ENCODE measurements at places on chromosomes 12 and 14.

- DNase-seq: no peak
Observed at GRCh38 chr14:52299692-52300278, 14.3 kb upstream of the PTGER2 start.

- no peak for DNase-seq
Observed at GRCh38 chr12:130463818-130464670, 126.4 kb downstream of the PIWIL1 start.

DNA sequence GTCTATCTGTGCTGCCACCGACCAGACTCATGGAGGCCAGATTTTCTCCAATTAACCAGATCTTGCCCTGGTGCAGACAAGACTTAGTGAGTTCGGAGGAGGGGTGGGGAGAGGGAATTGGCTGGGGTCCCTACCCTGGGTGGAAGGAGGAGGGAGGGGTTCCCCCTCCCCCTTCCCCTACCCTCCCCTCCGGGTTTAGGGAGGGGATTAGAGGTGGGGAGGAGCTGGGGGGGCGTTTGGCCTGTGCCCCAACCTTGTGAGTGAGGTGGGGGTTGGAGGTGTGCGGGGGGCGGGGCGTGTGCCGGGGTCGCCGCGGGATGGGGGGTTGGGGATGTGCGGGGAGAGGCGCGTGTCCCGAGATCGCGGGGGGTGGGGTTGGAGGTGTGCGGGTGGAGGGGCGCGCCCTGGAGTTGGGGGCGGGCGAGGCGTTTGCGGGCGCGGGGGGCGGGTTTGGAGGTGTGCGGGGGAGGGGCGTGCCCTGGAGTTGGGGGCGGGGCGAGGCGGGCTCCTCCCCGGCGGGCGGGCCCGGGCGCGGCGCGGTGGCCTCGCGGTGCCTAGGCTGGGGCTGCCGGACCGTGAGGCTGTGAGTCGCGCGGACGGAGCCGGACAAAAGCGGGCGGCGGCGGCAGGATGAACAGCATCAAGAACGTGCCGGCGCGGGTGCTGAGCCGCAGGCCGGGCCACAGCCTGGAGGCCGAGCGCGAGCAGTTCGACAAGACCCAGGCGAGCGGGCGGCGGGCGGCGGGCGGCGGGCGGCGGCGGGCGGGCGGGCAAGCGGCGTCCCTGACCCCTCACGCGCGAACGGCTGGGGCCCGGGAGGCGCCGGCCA is at the start of gene HIP1R:
Gene HIP1R, plus strand, starts transcription at position 537 of the 829 bp plus-strand sequence. Its CDS starts 94 bp downstream, at position 631.
- peak; percentile 72 for DNase-seq

GRCh38 chr12:78338054-78338785 is 507.5 kb downstream of the NAV3 start:
- DNase-seq: no peak

DNA sequence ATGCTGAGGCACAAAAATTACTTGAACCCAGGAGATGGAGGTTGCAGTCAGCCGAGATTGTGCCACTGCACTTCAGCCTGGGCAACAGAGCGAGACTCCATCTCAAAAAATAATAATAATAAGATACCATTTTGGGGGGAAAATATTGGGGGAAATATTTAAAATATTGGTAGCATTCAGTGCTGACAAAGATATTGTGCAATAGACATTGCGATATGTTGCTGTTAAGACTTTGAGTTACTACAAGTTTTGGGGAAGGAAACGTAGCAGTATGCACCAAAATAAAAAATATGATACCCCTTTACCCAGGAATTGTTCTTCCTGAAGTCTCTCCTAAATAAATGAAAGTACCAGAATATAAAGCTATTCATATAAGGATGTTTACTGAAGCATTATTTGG is 37.7 kb upstream of the MYBPC1 start:
- no peak for DNase-seq

DNA sequence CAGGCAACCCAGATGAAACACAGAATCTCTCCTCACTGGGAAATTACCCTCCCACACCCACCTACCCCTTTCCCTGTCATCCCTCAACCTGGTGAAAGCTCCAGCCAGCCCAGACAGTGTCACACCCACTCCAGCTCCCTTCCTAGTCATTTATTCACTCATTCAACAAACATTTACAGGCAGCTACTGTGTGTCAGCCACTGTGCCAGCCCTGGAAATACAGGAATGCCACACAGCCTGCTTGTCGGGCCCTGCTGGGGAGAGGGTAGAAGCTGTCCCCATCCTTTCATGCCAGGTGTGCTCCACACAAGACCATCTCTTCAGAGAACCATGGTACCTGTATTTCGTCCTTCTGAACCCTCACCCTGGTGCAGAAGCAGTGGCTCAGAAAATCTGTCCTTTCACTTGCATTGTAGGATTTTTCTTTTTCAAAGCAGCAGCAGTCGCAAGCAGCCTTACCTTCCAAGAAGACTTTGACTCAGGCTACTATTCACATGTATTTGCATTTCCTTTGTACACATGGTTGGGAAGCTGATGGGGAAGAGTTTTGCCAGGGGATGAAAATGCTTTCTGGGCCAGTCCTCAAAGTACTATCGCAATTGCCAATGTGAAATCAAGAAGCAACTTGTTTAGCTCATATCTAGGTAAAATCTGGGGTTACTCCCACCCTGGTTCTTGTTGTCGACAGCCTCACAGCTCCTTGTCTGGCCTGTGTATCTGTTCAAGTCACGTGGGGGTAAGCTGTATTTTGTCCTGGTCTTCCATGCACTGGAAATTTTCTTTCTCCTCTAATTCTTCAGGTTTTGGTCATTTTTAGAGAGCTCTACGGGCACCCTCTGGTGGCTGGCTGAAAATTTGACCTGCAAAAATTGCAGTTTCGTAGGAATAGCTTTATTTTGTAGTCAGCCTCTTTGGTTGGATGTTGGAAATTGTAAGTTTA is 147.4 kb upstream of the EGLN3 start:
- DNase-seq: peak; percentile 16

DNA sequence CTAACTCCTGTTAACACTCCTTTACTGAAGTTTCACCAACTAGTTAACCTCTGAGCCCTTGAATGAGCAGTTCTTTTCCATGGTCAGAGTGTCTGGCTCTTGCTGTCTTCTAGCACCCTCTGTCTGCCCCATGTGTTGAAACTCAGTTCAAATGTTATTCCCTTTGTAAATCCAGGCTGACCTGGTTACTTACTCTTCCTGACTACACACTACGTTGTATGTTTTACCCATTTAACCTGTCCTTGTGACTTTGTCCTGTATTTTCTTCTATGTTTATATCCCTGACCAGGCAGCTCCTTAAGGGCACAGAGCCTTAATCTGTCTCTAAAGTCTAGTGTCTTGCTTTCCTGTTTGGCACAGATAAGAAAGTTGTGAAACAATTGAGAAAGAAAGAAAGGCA is 389.0 kb upstream of the RPL10L start:
- no peak for DNase-seq

Data from stimulated activated CD4-positive, alpha-beta T cell treated with anti-CD3 and anti-CD28 coated beads, Interleukin-15, amount 100 ng/mL, for 24 hours (primary cell).